ENCODE measurements at places on chromosomes 7 and 10. TPM values are rescaled to one million over a fixed set of nuclear protein-coding genes. Genes with fewer than 3 reads are reported as not detected.

CHAT gene
- not detected for total RNA-seq

CYTH3 gene
- total RNA-seq, result 21.2 TPM

GRCh38 chr7:33903791-33904680, 1.3 kb upstream of the BMPER start:
- DNase-seq, result no peak

- DNase-seq, result peak; percentile 79
These were observed 7.0 kb downstream of the PKD1L1 start for GRCh38 chr7:47941136-47941844.

DNA sequence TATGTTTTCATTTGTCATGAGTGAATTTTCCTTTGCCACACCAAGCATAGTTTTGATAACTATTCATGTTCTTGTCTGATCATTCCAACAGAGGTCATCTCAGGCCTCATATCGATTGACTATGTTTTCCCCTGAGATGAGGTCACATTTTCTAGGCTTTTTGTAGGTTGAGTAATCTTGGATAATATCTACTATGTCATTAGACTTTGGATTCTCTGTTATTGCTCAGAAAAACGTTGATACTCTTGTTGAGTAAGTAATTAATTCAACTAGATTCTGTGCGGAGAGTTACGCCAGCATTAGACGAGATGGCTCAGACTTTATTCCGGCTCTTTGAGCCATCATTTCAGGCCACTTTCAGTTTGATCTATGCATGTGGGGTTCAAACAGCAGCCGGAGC, 57.7 kb downstream of the KLF6 start:
- no peak for DNase-seq

DNA sequence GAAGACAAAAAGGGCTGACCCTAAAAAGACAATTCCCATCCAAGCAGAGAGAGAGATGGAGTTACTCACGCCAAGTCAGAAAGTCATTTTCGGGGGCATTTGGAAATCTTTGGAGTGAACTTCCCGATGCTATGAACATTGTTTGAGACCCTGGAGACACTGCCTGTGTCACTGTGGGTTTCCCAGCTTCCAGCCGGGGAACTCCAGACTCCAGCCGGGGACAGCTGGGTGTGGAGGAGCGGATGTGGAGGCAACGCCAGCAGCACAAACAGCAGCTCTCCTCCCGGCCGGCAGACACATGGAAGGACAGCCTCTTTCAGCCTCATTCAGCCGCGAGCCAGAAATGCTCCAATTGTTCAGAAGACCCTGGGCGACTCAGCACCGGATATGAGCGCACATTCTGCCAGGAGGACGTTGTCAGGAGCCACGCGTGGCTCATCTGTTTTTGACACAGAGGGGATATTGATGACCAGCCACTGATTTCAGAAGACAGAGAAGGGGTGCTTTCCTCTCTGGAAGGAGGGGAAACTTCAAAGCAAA, 97.6 kb downstream of the PRPF18 start:
- DNase-seq, result no peak

DNA sequence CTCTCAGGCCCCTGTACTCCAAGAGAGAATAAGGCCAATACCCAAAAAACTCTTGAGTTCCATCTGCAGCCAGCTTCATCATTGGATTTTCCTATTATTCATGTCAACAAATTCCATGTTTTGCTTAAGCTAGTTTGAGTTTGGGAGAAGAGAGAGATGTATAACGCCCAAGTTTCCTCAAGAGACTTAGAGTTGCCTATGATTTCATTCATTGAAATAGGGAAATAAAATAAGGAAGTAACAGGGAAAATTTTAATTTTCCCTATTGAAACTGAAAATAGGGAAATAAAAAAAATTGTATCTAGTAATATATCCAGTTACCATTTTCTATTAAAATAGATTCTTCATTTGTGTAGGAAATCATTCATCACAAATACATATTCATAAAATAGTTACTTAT, 66.5 kb upstream of the SVIL start:
- DNase-seq, result no peak

STAG3 gene
- total RNA-seq, result not detected

- no peak for DNase-seq
These were observed 16.9 kb downstream of the LHPP start for GRCh38 chr10:124478515-124478914.

DNA sequence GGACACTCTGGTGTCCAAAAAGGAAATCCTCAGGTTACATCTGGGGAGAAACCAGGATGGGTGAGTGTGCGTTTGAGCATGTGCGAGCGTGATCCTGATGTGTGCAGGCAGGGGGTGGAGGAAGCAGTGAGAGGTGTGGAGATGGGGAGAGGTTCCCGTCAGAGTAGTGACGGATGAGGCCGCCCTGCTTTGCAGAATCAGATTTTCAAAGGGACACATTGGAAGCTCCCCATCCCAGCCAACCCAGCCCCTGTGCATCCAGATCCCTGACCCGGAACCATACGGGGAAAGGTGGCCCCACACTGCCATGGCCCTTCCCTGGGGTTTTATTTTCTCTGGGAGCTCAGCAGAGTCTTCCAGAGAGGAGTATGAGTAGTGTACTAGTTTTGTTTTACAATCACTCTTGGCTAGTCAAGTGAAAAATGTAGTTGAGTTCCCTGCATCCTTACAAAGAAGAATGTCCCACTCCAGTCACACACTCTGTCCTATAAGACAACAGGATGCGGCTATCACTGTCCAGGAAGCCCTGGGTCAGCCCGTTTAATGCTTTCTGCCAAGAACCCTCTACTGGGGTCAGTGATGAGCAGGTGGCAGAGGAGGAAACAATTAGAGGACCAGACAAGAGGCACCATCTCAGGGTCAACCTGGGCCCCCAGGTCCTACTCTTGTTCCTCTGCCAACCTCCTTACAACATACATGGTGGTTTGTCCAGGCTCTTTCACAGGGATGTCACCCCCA, 46.8 kb upstream of the PDLIM1 start:
- no peak for DNase-seq

DNA sequence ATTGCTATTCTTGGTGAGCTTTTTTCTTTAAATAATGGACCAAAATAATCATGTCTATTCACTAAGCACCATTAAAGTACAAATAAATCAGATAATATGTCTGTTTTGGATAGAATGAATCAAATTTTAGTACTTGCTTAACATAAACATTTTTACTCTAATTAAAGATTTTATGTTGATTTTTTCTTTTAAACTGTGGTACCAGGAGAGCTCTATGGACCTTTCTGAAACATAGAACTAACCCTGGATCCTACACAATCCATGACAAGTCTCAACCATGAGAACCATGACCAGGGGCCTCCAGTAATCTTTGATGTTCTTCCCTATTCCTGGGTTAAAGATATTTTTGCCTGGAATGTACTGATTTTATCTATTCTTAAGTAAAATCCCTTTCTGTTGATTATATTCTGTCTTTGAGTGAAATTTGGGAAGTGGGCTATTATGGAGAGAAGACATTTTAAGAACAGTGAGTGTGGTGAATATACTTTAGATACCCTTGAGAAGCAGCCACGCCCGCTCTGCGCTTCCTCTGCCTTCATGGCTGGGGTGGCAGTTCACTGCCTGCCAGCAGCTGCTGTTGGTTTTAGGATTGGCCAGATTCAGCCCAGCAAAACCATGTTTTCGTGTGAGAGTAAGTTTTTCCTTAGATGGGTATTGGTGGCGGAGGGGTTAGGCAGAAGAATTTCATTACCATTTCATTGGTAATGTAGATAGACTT, 42.2 kb upstream of the BHLHA15 start:
- no peak for DNase-seq

PNLIPRP1 gene
- not detected for total RNA-seq

CALML3 gene
- not detected for total RNA-seq

DNA sequence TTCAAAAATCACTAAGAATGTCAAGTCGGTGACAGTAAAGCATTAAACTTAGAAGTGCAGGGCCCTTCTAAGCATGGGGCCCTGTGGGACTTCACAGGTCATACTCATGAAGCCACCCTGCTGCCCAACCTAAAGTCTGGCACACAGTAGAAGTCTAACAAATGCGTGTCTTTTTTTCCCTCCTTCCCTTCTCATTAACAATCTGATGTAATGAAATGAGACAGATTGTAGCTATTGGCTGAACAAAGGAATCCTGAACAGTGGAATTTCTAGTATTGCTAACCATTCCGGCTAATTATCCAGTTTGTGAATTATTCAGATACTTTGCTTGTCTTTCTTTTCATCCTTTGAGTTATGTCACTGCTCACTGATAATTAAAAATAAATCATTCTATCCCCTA, 369.9 kb downstream of the WDR11 start:
- DNase-seq, result no peak

AFAP1L2 gene
- 71.4 TPM for total RNA-seq

NANOS1 gene
- total RNA-seq, result 2.5 TPM

GRCh38 chr10:25026463-25026862, 10.1 kb downstream of the THNSL1 start:
- peak; percentile 48 for DNase-seq

- no peak for DNase-seq
These were observed 27.0 kb upstream of the PODXL start for GRCh38 chr7:131583430-131583829.

ABCC2 gene
- total RNA-seq, result 0.65 TPM

OR6V1 gene
- total RNA-seq, result not detected

WDR86 gene
- total RNA-seq, result not detected

LIPF gene
- not detected for total RNA-seq

PTF1A gene
- total RNA-seq, result not detected

- no peak for DNase-seq
These were observed 50.2 kb upstream of the GNA12 start for GRCh38 chr7:2894118-2894940.

HEPACAM2 gene
- 0.10 TPM for total RNA-seq

BICC1 gene
- total RNA-seq, result 609 TPM

HMX2 gene
- not detected for total RNA-seq

- DNase-seq, result no peak
These were observed 18.3 kb downstream of the VOPP1 start for GRCh38 chr7:55554038-55554437.

CFAP46 gene
- total RNA-seq, result 6.1 TPM

GRCh38 chr7:64938540-64938939, 35.5 kb downstream of the ZNF273 start:
- DNase-seq, result no peak

DNA sequence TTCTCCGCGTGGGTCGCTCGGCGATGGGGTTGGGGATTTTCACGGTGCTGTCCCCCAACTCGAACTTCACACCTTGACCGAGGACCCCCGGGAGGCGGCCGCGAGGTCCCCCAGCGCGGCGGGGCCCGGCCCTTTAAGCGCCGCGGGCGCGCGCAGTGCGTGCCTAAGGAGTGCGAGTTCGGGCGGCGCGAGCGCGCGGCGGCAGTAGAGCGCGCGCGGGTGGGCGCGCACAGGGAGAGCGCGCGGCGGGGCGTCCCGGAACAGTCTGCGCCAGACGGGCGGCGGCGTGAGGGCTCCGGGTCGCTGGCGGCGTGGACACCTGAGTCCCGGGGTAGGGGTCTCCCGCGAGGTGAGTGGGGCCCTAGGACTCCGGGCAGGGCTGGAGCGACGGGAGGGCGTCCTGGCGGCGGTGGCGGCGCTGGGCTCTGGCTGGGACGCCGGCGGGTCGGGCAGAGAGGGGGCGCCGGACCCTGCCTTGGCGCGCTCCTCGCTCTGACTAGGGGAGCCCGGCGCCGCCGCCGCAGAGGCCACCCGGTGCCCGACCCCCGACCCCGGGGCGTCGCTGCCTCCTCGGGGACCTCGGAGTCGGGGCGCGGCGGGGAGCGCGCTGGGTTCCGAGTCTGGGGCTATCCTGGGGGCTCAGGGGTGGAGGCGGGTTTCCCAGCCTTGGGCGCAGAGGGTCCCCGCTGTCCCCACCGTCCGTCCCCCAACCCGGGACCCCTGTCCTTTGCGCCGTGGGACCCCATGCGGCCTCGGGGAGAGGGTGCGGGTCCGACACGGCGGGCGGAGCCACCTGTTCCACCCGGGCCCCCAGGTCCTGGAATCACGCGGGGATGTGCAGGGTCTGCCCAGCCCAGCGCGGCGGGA, at the start of gene PROSER2:
PROSER2 (plus strand) TSS at position 235 of the 867 bp plus-strand sequence. CDS start 28,722 bp downstream, outside the sequence.
- DNase-seq, result no peak

- no peak for DNase-seq
These were observed 18.1 kb upstream of the PALS2 start for GRCh38 chr7:24555184-24555583.

HABP2 gene
- 28.8 TPM for total RNA-seq

DNA sequence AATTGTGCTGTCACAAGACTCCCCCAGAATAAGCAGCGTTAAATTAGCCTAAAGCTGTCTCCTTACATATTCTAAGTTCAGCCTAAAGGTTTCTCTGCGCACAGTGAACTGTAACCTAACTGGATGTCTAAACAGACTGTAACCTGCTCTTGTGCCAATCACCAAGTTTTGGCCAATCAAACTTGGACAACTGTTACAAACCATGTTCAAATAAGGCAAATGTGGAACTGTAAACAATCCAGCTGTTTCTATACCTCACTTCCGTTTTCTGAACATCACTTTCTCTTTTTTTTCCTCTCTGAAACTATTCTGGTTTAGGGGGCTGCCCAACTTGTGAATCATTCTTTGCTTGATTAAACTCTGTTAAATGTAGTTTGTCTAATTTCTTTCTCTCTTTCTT, 252.2 kb upstream of the HABP2 start:
- no peak for DNase-seq

GRCh38 chr10:59995862-59996261, 89.5 kb upstream of the CCDC6 start:
- peak; percentile 76 for DNase-seq

DNA sequence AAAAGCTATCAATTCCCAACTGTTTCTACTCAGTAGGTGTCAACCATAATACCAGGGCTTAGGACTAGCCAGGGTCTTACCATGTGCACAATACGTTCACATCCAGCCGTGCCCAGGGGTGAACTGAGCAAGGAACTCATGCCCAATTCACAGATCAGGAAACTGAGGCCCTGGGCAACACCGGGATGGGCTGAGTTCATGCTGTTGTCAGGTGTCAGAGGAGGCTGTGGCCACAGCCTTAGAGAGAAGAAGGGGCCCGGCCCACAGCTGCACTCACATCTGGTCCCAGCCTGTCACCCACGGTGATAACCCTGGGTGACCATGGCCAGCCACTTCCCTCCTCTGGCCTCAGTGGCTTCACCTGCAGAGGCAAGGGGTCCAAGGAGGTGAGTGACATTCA, 92.0 kb downstream of the FAM53B start:
- DNase-seq, result no peak

GRCh38 chr7:151081170-151082101, 827 bp upstream of the FASTK start:
- no peak for DNase-seq

PIP gene
- not detected for total RNA-seq

TMEM184A gene
- 2.6 TPM for total RNA-seq

GRCh38 chr10:100289641-100290040, 3.2 kb upstream of the BLOC1S2 start:
- no peak for DNase-seq

DNA sequence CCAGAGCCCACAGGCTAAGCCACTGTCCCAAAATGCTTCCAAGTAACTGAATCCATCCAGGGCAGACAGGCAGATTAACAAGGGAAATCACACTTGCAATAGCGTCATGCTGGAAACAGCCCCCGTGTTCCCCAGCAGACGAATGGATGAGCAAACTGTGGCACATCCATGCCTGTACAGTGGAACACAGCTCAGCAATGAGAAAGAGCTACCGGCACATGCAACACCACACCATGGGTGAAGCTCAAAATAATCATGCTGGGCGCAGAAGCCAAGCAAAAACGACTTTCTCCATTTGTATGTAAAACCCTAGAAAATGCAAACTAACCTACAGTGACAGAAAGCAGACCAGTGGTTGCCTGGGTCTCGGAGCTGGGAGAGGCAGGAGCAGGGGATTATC, 153.1 kb downstream of the SLIT1 start:
- DNase-seq, result no peak

Measured in renal cortical epithelial cell (primary cell).